ENCODE measurements at places on chromosomes 16 and 17.
A peak's percentile ranks its signal among the peaks of the same experiment; 100 is the strongest.

- DNase-seq: no peak
Observed at GRCh38 chr17:65323049-65323448, 185.9 kb downstream of the RGS9 start.

DNA sequence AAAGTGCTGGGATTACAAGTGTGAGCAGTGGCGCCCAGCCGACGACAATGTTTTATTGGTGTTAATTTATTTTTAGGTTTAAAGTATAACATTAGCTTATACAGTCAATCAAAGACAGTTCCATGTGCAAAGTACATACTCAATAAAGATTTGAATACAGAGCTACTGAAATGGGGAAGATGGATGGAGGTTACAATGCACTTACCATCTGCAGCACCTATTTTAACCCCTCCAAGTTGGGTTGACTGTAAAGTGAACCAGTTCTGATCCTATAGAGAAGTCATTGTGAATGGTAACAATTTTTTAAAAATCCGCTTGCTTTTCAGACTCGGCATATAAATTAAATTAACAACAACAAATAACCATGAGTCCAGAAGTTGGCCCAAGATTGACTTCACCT is 679 bp upstream of the PSKH1 start:
- DNase-seq: no peak

DNA sequence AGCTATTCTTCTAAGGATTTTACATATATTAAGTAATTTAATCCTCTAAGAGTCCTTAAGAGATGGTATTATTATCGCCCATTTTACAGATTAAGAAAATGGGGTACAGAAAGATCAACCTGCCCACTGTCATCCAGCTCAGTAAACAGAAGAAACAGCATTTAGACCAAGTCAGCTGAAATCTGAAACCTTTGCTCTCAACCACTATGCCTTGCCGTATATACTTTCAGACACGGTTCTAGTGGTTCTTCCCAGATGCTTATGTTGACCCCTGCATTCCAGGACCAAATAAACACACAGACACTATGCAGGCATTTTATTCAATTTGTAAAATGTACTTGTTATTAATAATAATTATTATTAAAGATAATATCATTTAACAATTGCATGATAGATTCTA is 854.8 kb downstream of the KCNJ2 start:
- no peak for DNase-seq

DNA sequence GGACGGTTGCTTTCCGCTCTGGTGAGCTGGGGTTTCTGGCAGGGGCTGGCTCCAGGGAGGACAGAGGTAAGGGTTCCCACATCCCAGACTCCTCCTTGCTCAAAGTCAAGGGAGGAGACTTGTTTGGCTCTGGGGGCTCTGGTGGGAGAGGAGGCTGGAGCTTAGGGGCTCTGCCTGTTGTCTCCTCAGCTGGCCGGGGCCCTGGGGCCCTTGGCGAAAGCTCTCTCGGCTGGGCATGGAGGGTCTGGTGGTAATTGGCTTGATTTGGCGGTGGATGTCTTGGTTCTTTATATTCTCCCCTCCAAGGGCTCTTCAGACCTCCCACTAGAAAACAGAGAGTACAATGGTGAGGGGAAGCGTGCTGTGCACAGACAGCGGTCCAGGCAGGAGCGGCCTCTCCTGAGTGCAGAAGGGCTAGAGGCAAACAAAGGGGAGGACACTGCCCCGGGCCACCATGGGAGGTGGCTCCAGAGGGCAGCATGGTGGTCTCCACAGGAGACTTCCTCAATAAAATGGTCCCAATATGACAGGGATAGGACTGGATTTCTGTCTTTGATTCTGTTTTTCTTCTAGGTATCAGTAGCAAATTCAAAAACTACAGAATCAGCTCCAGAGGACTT is 5.7 kb upstream of the SPATA32 start:
- no peak for DNase-seq

DNA sequence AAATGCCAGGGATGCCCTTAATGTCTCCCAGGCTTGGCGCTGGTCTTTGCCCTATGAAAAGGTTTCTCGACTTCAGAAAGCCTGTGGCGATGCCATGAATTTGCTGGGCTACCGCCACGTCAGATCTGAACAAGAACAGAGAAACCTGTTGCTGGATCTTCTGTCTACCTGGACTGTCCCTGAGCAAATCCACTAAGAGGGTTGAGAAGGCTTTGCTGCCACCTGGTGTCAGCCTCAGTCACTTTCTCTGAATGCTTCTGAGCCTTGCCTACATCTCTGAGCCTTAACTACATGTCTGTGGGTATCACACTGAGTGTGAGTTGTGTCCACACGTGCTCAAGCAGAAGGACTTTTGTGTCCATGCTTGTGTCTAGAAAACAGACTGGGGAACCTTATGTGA is 11.4 kb downstream of the CHST4 start:
- DNase-seq: no peak

GRCh38 chr16:85011846-85012284 is 530 bp upstream of the ZDHHC7 start:
- DNase-seq: no peak

- DNase-seq: peak; percentile 68
Observed at GRCh38 chr17:8173056-8173870, 2.9 kb downstream of the TMEM107 start.

- no peak for DNase-seq
Observed at GRCh38 chr17:45127548-45128300, 4.6 kb downstream of the PLCD3 start.

DNA sequence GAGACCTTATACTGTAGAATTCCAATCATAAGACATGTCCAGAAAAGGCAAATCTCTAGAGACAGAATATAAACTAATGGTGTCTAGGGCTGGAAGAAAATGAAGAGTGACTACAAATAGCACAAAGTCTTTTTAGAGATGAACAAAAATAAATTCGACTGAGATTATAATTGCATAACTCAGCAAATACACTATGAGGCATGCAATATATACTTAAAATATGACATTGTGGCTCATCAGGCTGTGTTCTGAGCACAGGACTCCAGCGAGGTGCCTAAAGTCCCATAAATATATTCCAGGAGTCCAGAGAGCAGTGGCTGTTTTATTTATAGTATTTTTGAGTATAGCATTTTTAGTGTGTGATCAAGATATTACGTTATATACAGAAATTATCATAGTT is 13.1 kb upstream of the ZNF267 start:
- no peak for DNase-seq

- no peak for DNase-seq
Observed at GRCh38 chr16:49085686-49086085, 196.0 kb downstream of the CBLN1 start.

DNA sequence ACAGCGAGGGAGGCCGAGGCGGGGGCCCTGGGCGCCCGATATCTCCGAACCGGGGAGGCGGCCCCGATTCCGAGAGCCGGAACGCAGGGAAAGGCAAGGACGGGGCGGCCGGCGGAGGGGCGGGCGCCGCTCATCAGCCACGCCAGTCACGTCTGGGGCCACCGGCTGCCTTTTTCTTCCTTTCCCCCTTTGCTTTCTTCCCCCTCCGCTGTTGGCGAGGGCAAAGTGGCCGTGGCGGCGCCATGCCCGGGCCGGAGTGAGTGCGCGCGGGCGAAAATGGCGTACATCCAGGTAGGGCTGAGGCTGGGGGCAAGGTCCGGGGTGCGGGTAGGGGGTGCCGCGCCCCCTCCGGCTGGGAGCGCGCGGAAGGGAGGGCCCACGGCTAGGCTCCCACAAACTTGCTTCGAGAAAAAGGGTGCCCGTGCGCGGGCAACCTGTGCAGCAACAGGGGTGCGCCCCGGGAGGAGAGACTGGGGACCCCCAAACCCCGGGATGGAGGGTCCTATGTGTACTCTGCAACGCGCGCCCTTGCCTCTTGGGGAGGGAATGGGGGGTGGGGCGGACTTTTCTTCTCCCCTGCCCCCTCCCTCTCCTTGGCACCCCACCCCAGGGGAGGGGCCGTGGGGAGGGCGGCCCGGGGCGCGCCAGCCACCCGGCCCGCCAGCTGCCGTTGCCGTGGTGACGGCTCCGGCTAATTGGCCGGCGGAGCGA is 486 bp downstream of the SYT17 start:
- DNase-seq: no peak

GRCh38 chr17:78529251-78529650 is 47.9 kb downstream of the DNAH17 start:
- DNase-seq: no peak

GRCh38 chr16:86869288-86870022 is 291.1 kb downstream of the FOXL1 start:
- no peak for DNase-seq

DNA sequence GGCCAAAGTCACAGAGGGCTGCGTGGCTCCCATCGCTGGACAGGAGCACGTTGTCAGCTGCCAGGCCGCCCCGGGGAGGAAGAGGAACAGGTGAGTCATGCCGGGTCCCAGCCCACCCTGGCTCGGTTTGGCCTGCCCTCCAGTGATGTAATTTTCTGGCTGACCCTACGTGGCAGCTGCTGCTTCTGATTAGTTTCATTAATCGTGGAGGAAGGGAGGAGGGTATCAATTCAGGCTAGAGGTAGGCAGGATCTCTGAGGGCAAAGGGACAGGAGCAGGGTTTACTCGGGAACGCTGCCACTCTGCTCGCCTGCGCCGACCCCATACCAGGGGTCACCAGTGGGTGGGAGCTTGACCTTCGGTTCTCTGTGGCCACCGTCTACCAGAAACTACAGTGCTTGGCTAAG is 11.7 kb upstream of the SPATA32 start:
- DNase-seq: no peak

GRCh38 chr17:20156196-20157000 is 147.2 kb downstream of the SPECC1 start:
- DNase-seq: peak; percentile 6

DNA sequence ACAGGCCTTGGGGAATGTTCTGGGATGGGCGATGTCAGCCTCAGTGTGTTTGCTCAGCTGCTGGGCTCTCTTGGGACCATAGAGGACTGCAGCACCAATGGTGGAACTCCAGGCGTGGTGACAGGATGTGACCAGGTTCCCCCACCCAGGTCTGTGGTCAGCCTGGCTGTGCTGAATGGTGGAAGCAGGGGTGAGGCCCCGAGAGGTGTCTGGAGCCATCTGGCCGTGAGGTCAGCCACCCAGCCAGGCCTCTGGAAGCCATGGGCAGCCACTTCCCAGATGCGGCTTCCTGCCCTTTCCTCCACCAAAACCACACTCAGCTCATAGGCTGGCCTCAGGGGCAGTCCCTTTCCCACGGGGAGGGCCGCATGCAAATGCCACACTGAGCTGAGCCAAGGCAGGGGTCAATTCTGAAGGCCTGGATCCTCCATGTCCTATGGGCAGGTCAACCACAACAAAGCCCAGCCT is 7.8 kb upstream of the MAPK7 start:
- no peak for DNase-seq

DNA sequence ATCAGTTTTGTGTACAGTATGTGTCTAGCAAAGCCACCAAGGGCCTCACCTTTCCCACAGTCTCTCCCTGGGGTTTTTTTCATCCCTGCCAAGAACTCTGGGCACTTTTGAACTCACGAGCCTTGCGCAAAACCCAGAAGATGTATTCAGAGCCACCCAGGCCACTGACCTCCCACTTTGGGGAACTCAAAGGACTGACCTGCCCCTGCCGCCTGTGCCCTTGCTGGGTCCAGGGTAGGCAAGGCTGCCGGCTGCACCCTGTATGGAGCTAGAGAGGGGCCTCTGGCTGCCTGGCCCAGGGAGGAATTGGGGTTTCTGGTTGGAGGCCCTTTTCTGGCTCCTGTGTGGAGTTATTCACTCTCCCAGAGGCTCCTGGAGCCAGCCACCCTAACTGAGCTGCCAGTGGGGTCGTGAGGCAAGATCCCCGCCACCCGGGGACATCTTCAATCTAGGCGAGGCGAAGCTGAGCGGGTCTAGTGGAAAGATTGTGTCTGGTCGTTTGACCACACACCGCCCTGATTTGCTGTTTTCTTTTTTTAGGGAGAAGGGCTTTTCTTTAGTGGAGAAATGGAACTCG is 1.9 kb downstream of the CDK5R1 start:
- DNase-seq: no peak

DNA sequence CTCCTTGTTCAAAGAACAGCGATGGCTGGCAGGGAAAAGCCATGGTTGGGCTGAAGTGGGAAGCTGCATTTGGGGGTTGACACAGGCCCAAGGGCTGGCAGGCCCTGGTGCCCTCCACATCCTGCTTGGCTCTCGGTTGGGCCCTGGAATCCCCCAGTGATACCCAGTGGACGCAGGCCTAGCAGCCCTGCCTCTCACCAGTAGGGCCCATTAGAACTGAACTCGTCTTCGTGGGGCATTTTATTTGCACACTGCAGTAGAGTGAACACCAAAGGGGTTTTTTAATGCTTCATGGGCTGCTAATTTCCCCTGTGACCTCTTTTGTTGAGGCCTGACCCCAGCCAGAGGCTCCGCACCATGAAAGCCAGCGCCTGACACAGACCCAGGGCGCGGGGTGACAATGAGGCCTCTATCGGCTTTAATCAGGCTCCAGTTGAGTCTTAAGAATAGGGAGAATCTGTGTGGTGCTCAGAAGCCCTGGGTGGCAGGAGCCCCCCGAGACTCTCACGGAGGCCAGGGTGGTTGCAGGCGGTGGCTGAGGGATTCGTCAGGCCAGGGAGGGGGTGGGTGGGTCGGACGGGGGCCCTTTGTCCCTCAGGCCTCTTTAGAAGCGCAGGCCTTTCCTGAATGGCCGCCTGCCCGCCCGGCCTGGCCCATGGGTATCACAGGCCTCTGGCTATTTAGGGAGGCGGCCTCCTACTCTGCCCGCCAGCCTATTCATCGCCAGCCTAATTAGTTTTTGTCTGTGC is 199.3 kb downstream of the NTN1 start:
- DNase-seq: no peak

DNA sequence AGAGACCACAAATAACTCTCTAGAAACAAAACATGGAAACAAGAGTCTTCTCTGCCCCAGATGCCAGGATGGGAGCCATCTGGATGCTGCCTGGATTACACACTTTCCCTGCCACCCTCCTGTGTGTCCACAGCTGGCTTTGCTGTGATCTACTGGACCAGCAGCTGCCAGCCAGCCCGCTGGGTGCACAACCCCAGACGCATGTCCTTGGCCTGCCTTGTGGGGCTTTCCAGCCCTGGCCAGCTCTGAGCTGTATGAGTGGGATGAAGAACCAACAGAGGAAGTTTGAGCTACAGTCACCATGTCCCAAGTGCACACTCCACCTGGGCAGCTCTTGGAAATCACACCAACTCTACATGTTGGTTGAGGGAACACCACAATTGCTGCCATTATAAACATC is 57.0 kb upstream of the TNRC6C start:
- DNase-seq: no peak
